ENCODE measurements at places on chromosomes 7 and 10.

- no peak for DNase-seq
These were observed 1.4 kb downstream of the PTPRE start for GRCh38 chr10:127908106-127908958.

DNA sequence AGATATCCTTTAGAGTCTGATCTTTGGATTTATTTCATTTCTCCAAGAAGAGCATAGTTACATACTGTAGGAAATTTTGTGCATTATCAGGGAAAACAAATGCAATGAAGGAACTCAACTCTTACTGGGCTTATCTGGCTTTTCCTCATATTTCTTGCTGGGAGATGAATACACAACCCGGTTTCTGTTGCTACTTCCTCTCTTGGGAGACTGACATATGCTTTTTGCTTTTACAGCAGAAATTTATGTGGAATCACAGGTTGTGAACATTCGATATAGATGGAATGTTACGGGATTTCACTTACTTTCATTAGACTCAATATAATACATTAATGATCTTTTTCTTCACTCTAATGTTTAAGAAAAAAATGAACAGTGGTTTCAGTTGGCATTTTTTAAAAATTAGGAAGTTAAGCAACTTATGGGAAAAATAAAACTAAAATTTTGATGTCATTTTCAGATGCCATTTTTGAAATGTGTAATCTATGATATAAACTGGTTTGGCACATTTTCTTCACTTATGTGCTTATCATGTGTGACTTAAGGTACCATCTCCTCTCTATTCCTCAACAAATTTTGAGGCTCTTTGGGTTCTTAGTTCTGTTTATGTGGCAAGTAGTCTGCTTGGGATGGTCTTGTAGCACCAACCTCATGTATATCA lies 7.1 kb downstream of the SND1 start:
- no peak for DNase-seq

DNA sequence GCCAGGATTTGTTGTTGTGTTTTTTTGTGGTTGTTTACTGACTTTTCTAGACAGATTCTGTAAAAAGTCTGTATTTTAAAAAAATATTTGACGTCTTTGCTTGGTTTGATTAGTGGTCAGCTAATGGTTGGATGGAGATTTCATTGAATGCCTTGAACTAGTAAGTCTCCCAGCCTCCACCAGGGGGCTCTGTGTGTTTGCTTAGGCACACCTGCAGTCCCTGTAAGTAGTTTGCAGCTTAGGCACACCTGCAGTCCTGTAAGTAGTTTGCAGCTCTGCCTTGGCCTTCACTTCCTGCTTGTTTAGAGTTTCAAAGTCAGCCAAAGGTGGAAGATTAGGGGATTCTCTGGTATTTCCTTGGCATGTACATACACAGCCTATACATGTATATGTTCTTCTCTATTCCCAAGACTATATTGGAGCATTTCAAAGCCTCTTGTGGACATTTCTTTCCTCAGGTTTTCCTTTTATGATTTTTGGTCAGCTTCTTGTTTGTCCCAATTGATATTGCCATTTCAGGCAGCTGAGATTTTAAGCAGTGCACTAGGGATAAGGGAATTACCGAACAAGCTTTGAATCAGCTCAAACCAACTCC lies 101.6 kb downstream of the CCSER2 start:
- peak; percentile 64 for DNase-seq

GRCh38 chr7:133529861-133530260 lies 277.0 kb downstream of the EXOC4 start:
- no peak for DNase-seq

GRCh38 chr7:132451161-132451560 lies 125.1 kb downstream of the PLXNA4 start:
- DNase-seq: no peak

DNA sequence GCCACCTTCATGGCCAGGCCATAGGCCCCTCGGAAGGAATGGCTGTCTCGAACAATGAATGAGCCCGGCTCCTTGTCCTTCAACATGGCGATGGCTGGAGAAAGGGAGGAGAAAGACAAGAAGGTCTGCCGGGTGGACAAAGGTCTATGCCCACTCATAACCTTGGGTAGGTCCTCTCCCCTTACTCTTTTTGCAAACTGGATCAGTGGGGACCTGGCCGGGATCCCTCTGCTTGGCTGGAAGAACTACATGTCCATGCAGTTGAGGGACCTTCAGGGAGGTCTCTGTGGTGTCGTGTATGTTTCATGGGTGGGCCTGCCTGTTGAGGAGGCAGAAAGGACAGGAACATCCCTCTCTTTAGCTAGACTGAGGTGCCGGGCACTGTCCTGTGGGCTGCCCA lies 284.8 kb downstream of the TNS3 start:
- no peak for DNase-seq

Data from RWPE2 (cell line).